Activated CD4-positive, alpha-beta T cell treated with anti-CD3 and anti-CD28 coated beads, Interleukin-2, amount 50 U/mL, for 4 hours (primary cell): ENCODE measurements at places on chromosomes 2 and 18.

DNA sequence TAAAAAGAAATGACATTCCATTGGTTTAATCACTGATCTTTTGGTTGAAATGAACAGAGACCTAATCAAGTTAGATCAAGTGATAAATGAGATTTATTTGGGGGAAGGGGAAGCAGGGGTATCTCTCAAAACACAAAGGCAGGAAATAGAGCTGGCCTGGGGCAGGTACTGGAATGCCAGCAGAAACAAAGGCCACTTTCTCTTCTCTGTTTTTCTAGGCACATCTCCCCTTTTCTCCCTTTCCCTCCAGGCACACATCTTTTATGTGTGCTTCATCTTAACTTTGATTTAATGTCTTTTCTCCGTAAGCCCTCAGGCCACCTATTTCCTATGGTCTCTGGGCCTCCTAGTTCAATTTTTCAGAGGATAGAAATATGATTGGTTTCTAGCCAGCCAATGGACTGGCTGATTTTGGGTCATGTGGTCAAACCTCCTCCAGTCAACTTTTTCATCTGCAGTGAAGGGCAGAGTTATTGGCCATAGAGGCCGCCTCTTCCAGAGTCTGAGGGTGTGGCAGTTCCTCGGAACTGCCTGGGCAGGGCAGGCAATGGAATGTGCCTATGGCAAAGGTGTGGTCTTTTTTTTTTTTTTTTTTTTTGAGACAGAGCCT is 58.9 kb upstream of the FAM136A start:
- DNase-seq, result no peak

- no peak for DNase-seq
These were observed 170.1 kb upstream of the HAAO start for GRCh38 chr2:42962508-42962953.

GRCh38 chr2:16315458-16315835 is 350.2 kb downstream of the CYRIA start:
- DNase-seq, result no peak

GRCh38 chr2:16311521-16312440 is 353.9 kb downstream of the CYRIA start:
- no peak for DNase-seq

DNA sequence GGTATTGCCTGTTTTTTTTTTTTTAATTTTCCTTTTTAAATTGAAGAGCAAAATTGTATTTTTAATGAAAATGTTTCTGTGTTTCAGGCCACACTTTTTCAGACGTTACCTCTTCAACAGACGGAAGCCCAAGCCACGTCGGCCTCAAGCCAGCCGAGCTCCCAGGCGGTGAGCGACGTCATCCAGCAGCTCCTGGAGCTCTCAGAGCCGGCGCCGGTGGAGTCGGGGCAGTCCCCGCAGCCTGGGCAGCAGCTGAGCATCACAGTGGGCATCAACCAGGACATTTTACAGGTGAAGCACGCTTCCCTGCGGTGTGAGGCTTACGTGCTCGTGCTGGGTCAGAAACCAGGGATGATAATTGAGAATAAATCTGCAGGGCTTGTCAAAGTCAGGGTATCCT is 57.7 kb downstream of the ZNF236 start:
- DNase-seq, result no peak

- peak; percentile 18 for DNase-seq
These were observed 4.9 kb upstream of the DRC1 start for GRCh38 chr2:26396734-26397298.

- no peak for DNase-seq
These were observed 96.3 kb upstream of the STON1 start for GRCh38 chr2:48433682-48434081.

GRCh38 chr18:13615432-13615861 is 110.9 kb downstream of the FAM210A start:
- no peak for DNase-seq

- DNase-seq, result no peak
These were observed 656.0 kb upstream of the CELF4 start for GRCh38 chr18:38221476-38222100.

DNA sequence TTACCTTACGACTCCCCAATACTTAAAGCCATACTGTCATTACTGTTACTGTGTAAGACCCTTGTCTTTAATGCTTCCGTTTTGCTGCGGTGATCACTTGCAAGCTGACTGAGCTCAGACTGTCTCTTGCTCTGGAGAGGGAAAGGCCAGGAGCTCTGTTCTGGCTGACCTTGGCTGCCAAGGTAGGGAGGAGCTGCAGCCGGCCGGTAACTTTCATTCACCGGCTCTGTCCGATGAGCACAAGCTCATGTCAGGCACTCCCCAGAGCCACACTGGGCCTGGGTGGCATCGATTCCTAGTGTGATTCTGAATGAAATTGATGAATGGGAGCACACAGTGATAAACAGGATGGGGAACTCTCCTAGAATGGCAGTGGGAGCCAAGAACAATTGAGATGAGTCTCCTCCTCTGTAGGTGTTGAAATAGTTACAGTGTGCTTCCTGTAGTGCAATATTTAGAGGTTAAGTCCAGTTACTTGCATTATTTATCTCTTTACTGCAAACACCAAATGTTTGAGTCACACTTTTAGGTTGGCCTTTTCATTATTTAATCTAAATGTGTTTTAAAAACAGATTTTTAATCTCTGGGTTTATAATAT is 100.9 kb downstream of the ATP9B start:
- DNase-seq, result no peak

GRCh38 chr18:36181898-36182506 is 5.3 kb upstream of the MOCOS start:
- DNase-seq, result no peak

DNA sequence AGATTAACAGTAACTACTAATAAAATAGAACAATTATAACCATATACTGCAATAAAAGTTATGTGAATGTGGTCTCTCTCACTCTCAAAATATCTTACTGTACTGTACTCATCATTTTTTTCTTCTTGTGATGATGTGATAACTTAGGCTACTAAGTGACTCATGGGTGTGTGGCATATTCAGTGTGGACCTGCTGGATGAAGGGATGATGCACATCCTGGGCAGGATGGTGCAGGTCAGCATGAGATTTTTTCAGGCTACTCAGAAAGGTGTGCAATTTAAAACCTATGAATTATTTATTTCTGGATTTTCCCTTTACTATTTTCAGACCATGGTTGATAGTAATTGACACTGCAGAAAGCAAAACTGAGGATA is 90.7 kb downstream of the NCKAP5 start:
- no peak for DNase-seq

DNA sequence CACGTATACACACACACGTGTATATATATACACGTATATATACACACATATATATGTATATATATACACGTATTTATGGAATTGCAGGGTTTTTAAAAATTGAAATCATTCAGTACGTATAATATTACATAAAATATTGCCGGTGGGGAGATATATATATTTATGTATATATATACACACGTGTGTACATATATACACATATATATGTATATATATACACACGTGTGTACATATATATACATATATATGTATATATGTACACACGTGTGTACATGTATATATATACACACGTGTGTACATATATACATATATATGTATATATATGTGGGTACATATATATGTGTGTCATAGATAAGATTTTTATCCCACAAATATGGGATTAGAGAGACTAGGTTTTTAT is 5.4 kb downstream of the FBXO11 start:
- DNase-seq, result no peak

- DNase-seq, result no peak
These were observed 56.5 kb downstream of the CIB4 start for GRCh38 chr2:26584656-26585055.

DNA sequence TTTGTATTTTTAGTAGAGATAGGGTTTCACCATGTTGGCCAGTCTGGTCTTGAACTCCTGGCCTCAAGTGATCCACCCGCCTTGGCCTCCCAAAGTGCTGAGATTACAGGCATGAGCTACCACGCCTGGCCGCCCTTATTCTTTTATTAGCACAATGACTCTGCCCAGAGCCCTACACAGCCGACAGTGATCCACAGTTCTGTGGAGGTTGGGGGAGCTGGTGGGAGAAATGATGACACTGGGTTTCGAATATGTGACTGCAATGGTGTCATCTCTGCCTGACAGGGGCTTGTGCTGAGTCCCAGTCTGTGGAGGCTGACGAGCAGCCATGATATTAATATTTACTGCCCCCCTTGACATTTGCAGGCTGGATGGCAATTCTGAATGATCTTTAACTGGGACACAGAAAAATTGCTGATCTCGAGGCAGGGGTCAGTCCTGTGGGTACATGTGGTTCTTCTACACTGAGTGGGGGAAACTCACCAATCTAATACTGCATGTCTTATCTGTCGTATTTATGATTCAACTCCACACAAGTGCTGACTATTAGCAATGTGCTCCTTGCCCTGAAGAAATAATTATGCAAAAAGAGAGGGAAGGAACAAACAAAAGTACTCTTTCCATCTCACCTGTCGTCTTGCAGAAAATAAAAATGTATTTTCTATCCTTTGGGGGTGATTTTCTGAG is 6.3 kb upstream of the CTAGE1 start:
- DNase-seq, result no peak

GRCh38 chr2:175883586-175884194 is 118.4 kb downstream of the LNPK start:
- DNase-seq, result no peak

DNA sequence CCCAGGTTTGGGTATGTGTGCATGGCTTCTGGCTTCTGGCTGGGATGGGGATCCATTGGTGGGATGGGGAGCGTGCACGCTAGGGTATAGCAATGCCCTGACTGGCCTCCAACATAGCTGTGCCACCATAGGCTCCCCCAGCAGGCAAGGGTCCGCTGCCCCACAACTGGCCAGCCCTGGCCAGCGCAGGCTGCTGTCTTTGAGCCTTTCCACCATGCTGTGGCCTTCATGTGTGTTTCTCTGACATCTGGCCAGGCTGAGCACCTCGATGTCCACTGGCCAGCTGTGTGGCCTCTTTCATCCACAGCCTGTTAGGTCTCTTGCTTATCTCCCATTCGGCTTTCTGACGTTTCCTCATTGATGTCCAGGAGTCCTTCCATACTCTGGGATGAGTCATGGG is 231.3 kb downstream of the NDUFA10 start:
- DNase-seq, result no peak

DNA sequence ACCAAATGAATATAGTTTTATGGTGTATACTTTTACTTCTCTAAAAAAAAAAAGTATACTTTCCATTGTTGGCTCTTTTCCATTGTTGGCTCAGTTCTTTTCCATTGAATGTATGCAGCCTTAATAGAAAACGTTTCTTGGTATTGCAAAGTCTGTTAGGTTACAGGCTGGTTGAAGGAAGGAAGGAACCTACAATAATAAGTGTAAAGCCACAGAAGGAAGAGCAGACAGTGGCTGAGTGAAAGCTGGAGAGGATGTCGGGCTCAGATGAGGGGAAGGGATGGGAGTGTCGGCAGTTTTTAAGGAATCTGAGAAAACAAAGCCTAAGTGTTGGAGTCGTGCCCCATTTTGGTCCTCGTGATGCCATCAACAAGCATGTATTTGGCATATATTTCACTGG is 6.8 kb downstream of the COPS8 start:
- no peak for DNase-seq

GRCh38 chr2:95388091-95388692 is 14.3 kb upstream of the FAHD2A start:
- DNase-seq, result no peak

DNA sequence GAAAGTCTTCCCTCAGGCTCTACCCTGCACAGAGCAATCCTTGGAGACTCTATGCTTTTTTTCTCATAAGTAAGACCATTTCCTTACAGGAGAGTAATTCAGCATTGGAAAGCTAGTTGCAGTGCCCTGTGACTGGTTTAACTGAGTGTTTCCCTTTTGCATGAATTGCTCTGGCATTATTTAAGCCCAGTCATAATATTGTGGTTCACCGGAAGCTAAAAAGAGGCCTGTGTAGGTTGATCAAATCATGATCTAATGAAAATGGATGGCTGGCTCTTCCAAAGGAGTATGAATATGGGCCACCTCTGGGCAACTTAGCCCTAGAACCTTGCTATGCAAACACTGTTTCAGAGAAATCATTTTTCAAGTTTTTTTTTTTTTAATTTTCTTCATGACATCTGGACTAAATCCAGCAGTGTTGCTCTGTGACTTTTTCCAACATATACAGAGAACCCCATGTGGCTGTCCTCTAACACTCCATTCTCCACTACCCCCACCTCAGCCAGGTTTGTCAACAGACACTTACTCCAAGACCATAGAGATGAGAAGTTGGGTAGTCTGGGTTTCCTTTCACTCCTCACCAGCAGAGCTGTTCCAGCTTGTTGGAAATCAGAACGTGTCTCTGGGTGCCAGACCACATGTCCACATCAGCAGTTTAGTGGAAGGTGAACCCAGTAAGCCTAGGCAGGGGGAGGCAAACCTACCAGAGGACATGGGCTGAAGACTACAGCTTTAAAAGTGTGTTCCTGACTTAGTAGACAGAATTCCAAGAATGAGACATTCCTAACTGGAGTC is 175.2 kb upstream of the SLC14A2 start:
- DNase-seq, result no peak

GRCh38 chr2:25561136-25561850 is 112.1 kb downstream of the DTNB start:
- no peak for DNase-seq

DNA sequence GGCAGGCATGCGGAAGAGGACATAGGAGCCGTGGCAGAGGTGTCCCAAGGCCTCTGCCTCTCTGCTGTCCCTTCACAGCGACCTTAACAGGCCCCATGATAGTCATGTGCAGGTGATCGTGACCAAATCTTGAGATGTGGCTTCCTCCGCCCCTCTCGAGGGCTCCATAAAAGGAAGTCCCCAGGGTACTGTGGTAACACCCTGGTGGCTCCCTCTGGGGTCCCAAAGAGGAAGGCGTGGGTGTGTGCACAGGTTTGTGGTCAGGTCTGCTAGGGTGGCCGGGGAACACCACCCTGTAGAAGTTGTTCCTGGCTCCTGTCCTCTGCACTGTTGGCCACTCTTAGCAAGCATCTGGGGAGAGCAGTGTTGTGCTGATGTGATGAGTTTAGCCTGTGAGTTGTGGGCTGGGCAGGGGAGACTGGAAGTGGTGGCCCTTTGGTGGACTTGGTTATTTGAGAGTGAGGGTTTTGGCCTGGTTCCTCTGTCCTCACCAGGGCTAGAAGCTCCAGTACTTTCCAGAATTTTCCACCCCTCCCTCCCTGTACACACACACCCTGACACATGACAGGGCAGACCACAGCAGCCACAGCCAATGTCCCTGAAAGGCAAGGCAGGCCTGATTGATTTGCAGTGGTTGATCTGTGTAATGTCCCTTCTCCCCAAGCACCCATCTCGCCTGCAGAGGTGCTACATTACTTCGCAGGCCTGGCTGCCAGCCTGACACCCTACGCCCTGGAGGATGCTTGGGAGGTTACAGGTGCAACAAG is 68.9 kb upstream of the BOD1L2 start:
- no peak for DNase-seq

DNA sequence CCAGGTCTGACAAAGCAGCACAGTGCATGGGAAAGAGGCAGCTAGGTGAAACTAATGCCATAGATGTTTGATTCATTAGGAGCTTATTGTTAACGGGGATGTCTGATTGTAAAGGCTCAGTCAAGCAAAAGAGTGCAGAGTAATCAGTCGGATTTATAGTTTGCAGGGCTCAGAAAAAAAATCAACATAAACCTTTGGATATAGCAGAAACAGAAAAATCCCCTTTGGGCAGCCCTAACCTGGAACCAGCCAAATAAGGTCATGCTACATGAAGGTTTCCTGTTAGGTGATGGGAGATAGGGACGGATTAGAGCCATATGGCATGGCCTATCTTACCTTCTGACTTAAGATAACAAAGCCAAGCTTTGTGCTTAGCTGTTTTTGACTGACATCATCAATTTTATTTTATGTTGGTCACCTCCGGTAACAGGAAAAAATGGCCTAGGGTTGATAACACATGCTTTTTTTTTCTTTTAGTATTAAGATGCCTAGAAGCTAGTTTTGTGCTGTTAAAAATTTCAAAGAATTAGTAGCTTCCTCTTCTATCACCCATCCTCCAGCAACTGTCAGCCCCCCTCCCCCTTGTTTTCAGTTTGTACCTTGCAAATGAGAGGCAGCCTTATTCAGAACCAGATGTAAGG is 60.7 kb upstream of the ZEB2 start:
- DNase-seq, result no peak
